ENCODE measurements at places on chromosomes 2 and 18.

DNA sequence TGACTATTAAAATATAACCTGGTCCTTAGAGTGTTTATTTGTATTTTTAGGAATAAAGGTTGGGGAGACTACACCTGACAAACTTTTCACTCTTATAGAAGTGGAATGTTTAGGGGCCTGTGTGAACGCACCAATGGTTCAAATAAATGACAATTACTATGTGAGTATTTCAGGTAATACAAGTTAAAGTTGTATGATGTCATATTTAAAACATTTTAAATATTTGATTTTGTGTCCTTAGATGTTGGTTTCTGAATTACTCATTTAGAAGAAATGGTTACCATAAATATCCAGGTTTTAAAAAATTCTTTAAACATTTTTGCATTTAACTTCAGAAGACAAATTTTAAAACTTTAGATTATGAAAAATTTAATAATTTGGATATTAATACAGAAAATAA is 11.8 kb upstream of the ANKRD12 start:
- no peak for DNase-seq

DNA sequence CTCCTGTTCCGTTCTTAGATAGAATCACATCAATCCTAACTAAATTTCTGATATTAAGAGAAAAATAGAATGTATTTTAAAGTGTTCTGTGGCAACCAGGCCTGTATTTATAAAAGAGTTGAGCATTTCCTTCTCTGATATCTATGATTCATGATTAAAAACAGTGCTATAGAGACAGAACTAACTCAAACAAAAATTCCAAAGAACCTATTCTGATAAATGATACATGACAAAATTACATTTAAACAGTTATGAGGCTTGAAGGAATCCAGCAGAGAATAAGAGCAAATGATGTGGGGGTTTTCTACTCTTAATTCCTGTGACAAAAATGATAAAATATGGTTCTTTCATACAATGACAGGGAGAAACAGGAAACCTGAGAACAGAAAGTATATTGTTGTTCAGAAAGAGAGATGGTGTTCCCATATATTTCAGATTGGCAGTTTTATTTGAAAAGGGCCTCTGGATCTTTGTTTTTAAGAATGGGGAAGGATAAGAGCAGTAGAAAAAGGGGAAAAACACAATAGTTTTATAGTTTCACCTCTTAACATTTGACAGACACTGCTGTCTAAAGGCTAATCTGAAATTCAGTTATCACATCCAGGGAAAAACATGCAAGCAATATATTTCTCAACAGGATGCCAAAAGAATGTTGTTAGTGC is 944.3 kb downstream of the LRP1B start:
- DNase-seq, result no peak

- DNase-seq, result no peak
Observed at GRCh38 chr18:58565021-58565420, 63.9 kb downstream of the ALPK2 start.

DNA sequence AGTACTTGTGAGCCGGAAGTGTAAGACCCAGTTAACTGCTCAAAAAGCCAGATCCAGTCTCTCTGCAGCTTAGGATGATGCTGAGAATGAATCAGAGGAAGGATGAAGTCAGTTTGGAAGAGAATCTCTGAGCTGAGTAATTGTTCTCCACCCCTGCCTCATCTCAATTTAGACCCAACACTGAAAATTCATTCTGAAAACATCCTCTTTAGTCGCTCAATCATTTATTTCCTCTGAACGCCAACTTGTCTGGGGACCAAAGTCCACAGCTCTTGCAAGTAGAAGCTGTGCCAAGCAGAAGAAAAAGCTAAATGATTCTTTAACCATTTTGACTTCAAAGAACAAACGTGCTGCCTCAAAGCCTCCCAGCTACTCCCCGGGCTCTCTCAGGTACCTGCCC is 177.1 kb upstream of the KLHL29 start:
- peak; percentile 2 for DNase-seq

DNA sequence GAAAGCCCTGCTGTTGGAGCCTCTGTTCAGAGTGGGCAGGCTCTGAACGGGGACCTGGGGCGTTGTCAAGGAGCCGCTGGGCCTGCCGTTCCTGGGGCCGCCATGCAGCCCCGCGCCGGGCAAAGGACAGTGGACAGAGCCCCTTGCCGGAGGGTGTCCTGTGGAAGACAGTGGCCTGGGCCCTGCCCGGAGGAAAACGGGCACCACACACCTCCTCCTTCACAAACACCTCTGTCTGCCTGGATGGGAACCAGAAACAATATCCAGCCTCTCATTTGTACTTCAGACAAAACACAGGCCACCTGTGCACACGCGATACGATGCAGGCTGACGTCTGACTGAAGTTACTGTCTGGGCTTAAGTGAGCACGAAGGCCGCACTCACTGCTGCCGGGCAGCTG is 233.7 kb downstream of the TWIST2 start:
- no peak for DNase-seq

DNA sequence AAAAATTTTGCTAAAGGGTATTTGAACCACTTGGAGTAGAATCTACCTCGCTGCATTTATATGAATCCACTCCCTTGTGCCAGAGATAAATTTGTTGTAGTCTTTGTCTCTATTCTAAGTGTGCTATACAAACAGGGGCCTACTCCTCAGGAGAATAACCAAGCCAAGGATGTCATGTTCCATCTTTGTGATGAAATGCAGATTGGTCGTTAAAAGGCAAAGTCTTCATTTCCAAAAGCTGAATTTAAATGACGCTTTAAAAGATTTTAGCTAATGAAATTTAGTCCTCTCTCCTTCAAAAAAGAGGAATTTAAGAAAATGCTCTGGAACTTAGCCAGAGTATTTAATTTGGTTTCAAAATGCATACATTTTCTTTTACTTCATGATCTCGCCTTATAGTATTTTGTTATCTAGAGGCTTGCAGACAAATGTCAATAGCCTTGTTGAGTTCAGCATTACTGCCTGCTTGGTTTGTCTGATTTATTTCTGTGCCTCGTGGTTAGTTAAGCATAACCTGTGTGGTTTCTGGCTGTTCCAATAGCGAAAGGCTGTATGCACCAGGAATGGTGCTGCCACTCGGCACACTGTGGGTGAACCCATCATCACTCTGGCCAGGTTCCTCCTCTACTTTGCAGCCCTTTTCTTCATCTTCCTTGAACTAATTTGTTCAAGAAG is 417.6 kb downstream of the ZNF521 start:
- no peak for DNase-seq

DNA sequence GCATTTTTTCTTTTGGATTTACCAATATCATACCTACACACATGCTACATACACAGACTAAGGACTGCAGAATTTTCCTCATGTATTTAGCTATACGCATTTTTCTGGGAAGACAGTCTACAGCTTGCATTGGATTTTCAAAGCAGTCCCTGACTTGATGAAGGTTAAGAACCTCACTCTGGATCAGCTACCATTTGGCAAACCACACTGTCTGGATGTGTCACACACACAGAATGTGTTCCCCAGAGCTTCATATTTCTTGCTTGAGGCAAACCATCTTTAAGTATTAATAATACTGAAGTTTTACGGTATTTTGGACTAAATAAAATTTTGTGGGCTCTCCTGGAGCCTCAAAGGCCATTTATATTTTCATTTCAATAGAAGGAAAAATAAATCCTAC is 102.3 kb downstream of the TCF4 start:
- DNase-seq, result peak; percentile 91

- peak; percentile 6 for DNase-seq
Observed at GRCh38 chr2:63544017-63544627, 44.2 kb downstream of the WDPCP start.

DNA sequence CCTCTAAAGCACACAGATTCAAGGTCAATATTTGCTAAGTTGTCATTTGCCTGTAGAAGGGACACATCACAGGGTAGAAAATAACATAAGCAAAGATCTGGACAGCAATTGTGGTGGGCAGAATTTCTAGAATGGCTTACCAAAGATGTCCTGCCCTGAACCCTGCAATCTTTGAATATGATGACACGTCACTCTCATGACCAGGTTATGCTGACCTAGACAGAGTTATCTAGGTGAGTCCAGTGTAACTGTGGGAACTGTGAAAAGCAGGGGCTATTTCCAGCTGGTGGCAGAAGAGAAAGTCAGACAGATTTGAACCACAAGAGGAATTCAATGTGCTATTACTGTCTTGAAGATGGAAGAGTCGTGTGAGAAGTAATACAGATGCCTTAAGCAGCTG is 112.3 kb upstream of the CNGA3 start:
- DNase-seq, result no peak

- no peak for DNase-seq
Observed at GRCh38 chr18:67475673-67476072, 40.8 kb downstream of the DSEL start.

GRCh38 chr18:41504316-41504715 is 450.7 kb upstream of the PIK3C3 start:
- no peak for DNase-seq

DNA sequence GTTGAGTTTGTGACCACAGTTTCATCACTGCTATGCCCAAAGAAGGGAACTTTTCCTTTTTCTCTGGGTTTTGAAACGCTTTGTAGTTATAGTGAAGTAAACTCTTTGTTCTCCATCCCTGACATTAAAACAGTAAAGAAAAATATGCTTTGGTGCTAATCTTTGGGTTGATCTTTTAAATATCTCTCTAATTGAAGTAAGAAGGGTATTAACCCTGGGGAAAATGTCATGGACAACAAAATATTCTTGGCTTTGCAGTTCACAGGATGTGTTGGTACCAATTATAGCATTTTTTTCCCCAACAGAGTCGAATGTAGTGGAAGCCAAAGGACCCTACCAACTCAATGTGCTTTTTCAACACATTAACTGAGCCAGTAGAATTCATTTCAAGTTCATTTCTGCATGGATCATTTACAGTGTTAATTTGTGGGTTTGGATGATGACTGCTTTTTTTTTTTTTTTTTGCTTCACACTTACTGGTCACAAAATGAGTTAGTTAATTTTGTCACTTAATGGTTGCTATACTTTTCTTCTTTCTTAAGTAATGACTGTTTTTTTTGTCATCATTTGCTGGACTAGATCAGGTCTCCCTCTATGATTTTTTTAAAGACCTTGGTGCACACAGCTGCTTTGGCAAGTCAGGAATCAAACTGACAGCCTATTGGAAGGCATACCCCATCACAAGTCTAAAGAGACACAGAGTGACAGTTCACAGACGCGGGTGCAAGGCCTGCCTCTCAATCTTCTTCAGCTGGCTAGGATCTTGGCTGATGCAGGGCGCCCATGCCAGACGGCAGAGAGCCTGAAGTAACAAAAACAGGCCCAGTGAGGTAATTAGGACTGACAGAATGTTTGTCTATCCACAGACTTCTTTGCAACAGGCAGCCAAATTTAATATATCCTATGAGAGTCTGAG is 98.8 kb upstream of the MMADHC start:
- DNase-seq, result no peak

- DNase-seq, result no peak
Observed at GRCh38 chr2:238565031-238565430, 138.3 kb downstream of the ASB1 start.

- DNase-seq, result no peak
Observed at GRCh38 chr2:174694196-174694878, 69.9 kb downstream of the CHRNA1 start.

- no peak for DNase-seq
Observed at GRCh38 chr2:10447300-10447894, 730 bp downstream of the ODC1 start.

GRCh38 chr18:74797577-74798151 is 200.0 kb downstream of the ZNF407 start:
- DNase-seq, result no peak

DNA sequence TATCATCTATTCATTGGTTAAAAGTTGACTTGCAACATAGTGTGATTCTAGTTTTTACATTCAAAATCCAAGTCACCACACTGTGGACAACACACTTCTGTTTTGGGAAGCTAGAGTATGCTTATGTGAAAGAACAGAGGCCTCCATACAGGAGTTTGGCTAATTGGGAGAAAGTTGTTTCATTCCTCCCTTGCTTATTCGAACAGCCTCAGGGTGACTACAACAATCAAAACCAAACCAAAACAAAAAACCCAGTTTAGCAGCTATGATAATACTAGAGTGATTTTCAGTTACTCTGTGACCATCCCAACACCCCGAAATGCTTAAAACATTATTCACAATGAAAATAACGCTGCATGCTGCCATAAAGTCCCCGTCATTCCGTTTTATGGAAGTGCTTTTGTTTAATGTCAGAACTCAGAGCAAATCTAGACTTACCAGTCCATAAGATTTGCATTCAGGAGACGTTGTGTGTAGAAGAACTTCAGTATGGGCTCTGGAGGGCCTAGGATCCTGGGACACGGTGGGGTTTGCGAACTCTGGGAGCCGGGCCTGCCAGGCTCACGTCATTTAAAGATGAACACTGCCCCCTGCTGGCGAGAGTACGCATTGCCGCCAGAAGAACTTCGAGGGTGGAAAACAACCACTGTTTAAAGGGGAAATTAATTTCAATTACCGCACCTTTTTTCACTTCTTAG is 111.4 kb downstream of the FTCDNL1 start:
- DNase-seq, result peak; percentile 52

DNA sequence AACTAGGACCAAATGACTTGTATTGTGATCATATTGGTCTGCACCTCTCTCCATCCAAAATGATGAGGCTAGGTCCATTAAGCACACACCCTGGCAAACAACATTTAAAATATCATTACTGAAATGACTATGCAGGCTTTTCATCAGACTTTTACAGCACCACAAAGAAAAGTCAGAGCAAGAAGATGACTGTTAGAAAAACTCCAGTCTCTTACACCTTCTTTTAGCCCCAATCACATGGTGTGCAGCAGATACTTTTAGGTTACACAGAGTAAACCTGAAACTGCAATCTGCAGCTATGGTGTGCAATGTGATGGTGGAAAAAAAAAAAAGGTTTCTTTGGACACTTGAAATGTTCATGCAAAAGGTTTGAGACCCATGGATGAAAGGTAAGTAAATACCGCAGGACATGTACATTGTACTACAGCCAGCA is 5.4 kb upstream of the POLI start:
- DNase-seq, result no peak

DNA sequence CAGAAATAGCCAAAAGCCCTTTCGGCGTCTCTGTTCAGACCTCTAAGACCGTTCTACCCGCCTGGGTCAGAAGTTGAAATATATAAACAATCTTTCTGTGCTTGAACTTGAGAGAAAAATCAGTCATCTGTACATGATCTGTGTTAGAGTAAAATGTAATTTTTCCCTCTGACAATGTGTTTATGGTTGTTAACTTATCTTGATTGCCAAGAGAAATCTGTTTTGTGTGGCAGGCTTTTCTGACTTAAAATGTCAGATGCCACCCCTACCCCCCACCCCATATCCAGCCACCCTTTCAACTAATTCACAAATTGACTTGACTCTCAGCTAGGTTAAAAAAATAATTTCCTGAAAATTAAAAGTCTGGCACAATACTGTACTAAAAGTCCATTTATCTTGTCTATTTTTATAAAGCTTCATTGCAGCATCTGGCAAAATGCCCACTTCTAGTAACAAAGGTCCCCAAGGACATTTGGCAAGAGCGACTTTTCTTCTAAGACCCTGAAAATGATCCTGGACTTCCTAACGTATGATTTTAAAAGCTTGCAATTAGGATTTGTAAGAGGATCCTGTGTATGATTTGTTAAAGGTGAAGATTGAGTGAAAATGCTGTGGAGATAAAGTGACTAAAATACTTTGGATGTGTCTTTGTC is 304.2 kb downstream of the EPHA4 start:
- no peak for DNase-seq

Measured in fibroblast of skin of scalp (primary cell).